ENCODE measurements at places on chromosomes 3 and 15. TPM values are rescaled to one million over a fixed set of nuclear protein-coding genes. Genes with fewer than 3 reads are reported as not detected.

The FANCD2OS gene
- polyA plus RNA-seq = not detected

The GABRA5 gene
- polyA plus RNA-seq = 0.36 TPM

The ATP13A5 gene
- polyA plus RNA-seq = 0.17 TPM

The ZPLD1 gene
- polyA plus RNA-seq = 0.59 TPM

The PRKAR2A gene
- 38.3 TPM for polyA plus RNA-seq

The GOLGA8G gene
- polyA plus RNA-seq = 0.30 TPM

The HTR3E gene
- not detected for polyA plus RNA-seq

GRCh38 chr15:31046759-31047359 lies 54.7 kb downstream of the TRPM1 start:
- DNase-seq = no peak

- no peak for DNase-seq
Measured at GRCh38 chr3:3305084-3305483, 125.6 kb upstream of the CRBN start.

DNA sequence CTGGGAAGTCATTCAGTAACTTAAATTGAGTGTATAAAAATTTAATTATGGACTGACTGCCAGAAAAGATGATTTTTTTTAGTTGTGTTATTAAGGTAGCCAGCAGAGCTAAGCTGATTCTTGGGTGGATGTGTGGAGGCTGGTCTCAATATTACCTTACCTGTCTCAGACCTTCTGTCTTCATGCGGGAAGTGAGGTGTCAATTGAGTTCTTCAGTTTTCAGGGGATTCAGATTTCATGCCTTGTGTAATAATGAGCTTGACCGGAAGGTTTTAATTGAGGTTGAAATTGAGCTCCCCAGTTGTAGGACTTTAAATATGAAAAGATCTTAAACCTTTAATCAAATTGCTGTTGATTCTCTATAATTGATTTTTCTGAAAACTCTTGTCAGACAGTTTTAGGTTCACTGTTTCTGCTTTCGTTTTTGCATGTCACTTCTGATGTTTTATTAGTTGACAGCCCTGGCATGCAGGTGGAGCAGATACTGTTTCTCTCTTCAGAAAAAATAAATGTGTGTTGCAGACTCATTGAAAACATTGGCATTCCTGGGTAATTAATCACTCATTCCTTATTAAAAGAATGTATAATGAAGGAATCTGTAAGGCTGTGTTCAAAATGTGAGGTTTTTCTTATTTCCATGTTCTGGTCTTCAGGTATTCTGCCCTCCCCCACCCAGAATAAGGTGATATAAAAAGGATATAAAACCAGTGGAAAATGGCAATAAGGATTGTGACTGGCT lies 54.5 kb downstream of the PSMD6 start:
- no peak for DNase-seq

All from left renal cortex interstitium (tissue), 4 donors.